Activated CD4-positive, alpha-beta T cell treated with anti-CD3 and anti-CD28 coated beads, Interleukin-2, amount 50 U/mL, for 1 hour (primary cell): ENCODE measurements at places on chromosomes 1 and 21.

GRCh38 chr1:42096554-42096953 lies 56.7 kb upstream of the GUCA2B start:
- DNase-seq = no peak

- no peak for DNase-seq
These were observed 47.4 kb upstream of the ENAH start for GRCh38 chr1:225700164-225700821.

DNA sequence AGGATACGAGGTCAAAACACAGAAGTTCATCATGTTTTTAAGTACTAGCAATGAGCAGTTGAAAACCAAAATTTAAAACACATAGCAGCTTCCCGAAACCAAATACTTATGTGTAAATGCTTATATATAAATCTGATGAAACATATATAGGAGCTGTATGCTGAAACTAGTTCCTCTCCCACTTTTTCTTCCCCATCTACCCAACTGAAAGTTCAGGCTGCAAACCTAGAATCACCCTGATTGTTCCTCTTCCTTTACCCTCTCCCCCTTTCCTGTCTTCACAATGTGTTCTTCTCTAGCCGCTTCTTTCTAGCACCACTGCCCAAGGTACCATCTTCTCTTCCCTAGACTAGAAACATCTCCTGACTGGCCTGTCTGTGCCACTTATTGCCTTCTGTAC lies 90.6 kb downstream of the ST3GAL3 start:
- DNase-seq = no peak

- no peak for DNase-seq
These were observed 178.1 kb upstream of the NFIA start for GRCh38 chr1:60904099-60904851.

DNA sequence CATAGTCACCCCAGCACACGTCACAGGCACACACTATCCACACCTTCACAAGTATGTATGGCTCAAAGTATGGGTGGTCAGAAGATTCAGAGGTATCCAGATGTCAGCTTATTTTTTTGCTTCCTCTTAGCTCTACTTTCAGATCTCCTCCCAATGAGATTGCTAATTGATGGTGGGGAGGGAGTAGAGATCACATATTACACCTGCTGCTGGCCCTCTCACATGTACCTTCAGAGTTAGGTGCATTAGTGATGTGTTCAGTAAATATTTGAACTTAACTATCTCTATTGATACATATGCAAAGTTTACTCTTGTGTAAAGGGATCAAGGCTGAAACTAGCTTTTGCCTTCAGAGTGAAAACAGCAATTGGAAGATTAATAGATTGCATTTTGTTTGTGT lies 262.6 kb downstream of the PCP4 start:
- no peak for DNase-seq

GRCh38 chr1:22413799-22414198 lies 37.9 kb upstream of the ZBTB40 start:
- DNase-seq = no peak

GRCh38 chr21:37550618-37551330 lies 184.2 kb downstream of the DYRK1A start:
- DNase-seq = no peak

GRCh38 chr1:234206651-234207284 lies 166.5 kb upstream of the COA6 start:
- DNase-seq = no peak

- DNase-seq = no peak
These were observed 12.5 kb downstream of the SDC3 start for GRCh38 chr1:30895944-30896660.

GRCh38 chr1:12530462-12531178 lies 87.4 kb downstream of the DHRS3 start:
- no peak for DNase-seq

DNA sequence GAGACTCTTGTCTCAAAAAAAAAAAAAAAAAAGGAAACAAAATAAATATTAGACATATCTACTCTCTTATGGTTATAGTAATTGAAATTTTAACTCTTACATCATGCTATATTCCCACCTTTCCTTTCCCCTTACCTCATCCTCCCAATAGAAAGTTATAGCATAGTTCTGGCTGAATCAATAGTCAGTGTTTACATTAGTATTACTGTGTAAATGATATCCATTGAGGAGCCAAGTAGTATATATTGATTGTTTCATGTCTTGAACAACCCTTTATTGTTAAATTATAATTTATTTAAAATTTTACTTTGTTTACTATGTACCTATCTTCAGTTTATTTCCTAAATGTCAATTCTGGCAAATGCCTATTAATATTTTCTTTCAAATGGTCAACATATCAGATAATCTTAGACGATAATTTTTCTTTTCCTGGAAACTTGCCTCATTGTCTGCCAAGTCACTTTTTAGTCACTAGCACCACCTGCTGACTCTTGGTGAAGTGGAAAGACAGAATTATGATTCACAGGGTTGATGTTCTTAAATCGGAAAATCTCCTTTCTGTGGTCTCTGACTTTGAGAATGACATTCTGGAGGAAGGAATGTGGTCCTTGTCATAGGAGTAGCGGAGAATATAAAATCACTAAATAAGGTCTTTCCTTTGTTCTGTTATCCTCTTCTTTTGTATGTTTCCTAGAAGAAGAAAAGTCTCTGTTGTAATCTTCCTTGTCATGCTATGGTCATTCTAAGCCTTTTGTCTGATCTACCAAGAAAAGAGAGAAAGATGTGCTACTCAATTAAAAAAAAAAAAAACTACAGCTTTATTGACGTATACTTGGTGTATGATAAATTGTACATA lies 8.6 kb downstream of the HJV start:
- DNase-seq = peak; percentile 53

DNA sequence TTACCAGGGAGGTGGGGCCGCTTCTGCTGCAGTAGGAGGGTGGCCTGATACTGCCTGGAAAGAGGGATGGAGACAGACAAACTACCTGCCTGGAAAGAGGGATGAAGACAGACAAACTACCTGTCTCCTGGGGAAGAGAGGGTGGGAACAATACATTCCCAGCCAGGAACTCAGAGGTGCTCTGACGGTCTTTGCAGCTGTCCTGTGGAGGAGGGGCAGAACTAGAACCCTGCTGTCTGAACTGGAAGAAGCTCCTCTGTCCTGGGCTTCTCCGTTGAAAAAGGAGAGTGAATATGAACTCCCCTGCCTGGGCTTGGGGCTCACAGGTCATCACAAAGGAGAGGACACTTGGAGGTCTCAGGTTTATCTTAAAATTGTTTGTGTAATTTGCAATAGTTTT lies 40.3 kb upstream of the ETV3 start:
- no peak for DNase-seq

- DNase-seq = no peak
These were observed 168.4 kb upstream of the DMRTA2 start for GRCh38 chr1:50591598-50591997.

DNA sequence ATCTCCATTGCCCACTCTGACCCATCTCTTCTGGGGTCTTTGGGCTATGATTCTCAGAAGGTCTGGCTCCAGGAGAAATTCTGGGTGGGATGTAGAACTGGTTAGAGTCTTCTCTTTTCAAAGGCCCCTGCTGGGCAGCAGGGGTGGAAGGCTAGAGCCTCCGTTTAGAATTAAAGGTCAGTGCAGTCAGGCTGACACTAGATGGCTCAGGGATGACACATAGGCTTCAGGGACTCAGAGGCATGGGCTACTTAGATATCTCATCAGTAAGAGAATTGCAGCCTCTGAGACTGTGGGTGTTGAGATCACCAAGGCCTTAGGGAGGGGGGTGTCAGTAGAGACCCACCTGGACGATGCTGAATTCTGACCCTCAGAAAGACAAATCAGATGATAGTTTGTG lies 12.6 kb upstream of the PPM1J start:
- no peak for DNase-seq

- peak; percentile 49 for DNase-seq
These were observed 32.5 kb downstream of the XKR8 start for GRCh38 chr1:27992276-27992675.

DNA sequence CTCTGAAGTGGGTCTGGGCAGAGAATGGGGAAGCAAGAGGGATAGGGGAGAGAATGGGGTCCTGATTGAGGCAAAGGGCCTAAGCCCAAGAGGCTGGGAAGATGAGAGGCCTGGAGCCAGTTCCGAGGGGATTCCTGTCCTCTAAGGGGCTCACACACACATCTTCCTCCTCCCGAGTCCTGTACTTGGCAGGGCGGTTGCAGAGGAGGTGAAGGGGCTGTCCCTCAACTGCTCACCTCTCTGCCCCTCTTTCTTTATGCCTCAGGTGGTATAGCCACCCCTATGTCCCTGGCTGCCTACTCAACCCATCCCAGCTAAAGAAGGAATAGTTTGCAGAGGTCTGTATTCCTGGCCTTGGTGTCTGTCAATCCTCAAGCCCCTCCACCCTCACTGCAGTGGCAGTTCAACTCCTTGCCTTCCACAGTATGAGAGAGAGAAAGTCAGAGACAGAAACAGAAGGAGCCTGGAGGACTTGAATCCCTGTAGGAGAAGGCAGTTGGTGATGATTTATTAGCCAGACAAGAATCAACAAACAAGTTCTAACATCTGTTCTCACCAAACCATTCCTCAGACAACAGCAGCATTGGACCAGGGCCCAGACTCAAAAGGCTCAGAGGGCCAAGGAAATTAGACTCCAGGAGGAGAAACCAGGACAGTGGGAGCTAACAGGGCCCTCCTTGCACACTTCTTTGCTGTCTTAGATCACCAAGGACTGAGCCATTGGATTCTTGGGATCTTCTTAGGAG lies 10.7 kb downstream of the SH2D2A start:
- no peak for DNase-seq

GRCh38 chr1:3504151-3504821 lies 49.8 kb downstream of the ARHGEF16 start:
- DNase-seq = no peak
